Mesangial cell (primary cell): ENCODE measurements at places on chromosomes 6 and 20. TPM values are rescaled to one million over a fixed set of nuclear protein-coding genes. Genes with fewer than 3 reads are reported as not detected.

Gene DNAAF9
- 4.7 and 13.1 TPM in 2 replicates for total RNA-seq

Gene SLC17A1
- 0.25 TPM in 1 of 2 replicates, not detected in the other for total RNA-seq

Gene HCK
- total RNA-seq: not detected in 2 replicates

Gene CST7
- total RNA-seq: not detected in 2 replicates

Gene BTN1A1
- total RNA-seq: 0.16 TPM in 1 of 2 replicates, not detected in the other

Gene HSD17B8
- 17.4 and 30.6 TPM in 2 replicates for total RNA-seq

Gene FOXS1
- 2.3 and 15.2 TPM in 2 replicates for total RNA-seq

Gene SAPCD1
- 1.0 and 5.7 TPM in 2 replicates for total RNA-seq

Gene ANKRD66
- not detected in 2 replicates for total RNA-seq

Gene FAM209B
- total RNA-seq: not detected in 2 replicates

Gene HSPA1L
- 0.16 and 0.76 TPM in 2 replicates for total RNA-seq

Gene CALHM6
- total RNA-seq: 1.6 and 2.6 TPM in 2 replicates

Gene BTNL2
- total RNA-seq: not detected in 2 replicates

Gene TNNC2
- total RNA-seq: not detected in 2 replicates

Gene TRIM10
- not detected in 2 replicates for total RNA-seq

Gene RIOK1
- total RNA-seq: 7.5 and 10.4 TPM in 2 replicates

Gene KHDC1L
- 0.33 TPM in 1 of 2 replicates, not detected in the other for total RNA-seq

Gene ABHD16B
- total RNA-seq: not detected in 2 replicates

Gene SLC22A16
- total RNA-seq: 2.3 TPM in 1 of 2 replicates, not detected in the other

Gene PTGIS
- total RNA-seq: 0.98 and 8.9 TPM in 2 replicates

Gene RBPJL
- total RNA-seq: not detected in 2 replicates

Gene TREM2
- total RNA-seq: not detected in 2 replicates

Gene KCNQ5
- 0.89 and 2.9 TPM in 2 replicates for total RNA-seq

Gene WFDC5
- total RNA-seq: not detected in 2 replicates

Gene GATA5
- total RNA-seq: not detected in 2 replicates

Gene EPHA7
- total RNA-seq: 1.1 and 26.4 TPM in 2 replicates

Gene FAM162B
- total RNA-seq: not detected in 2 replicates

Gene GLP1R
- not detected in 2 replicates for total RNA-seq

Gene PRPH2
- 0.33 and 0.51 TPM in 2 replicates for total RNA-seq

Gene CRISP2
- total RNA-seq: under 0.01 and 0.16 TPM in 2 replicates

Gene CD40
- 18.3 and 37.3 TPM in 2 replicates for total RNA-seq

Gene PAK5
- total RNA-seq: not detected in 2 replicates

Gene PRICKLE4
- 0.65 and 1.3 TPM in 2 replicates for total RNA-seq

Gene SLC44A4
- total RNA-seq: 1.9 TPM in 1 of 2 replicates, not detected in the other

Gene F13A1
- total RNA-seq: under 0.01 and 0.16 TPM in 2 replicates

Gene IL20RA
- 1.1 and 1.8 TPM in 2 replicates for total RNA-seq

Gene TFAP2B
- 0.16 and 1.0 TPM in 2 replicates for total RNA-seq

Gene PTCHD4
- 0.33 and 1.8 TPM in 2 replicates for total RNA-seq

Gene MSH5
- total RNA-seq: 9.3 and 17.6 TPM in 2 replicates

Gene ENPP3
- 0.13 TPM in 1 of 2 replicates, not detected in the other for total RNA-seq

Gene MCUR1
- total RNA-seq: 12.9 and 13.7 TPM in 2 replicates

Gene MEP1A
- total RNA-seq: not detected in 2 replicates

Gene GTF3C6
- 22.7 and 31.3 TPM in 2 replicates for total RNA-seq

Gene ABCC10
- 23.5 and 32.1 TPM in 2 replicates for total RNA-seq

Gene CLVS2
- 0.16 TPM in 1 of 2 replicates, not detected in the other for total RNA-seq

Gene ME1
- 7.6 and 14.3 TPM in 2 replicates for total RNA-seq

Gene SLC35D3
- not detected in 2 replicates for total RNA-seq

Gene SNAP91
- total RNA-seq: 0.89 TPM in 1 of 2 replicates, not detected in the other

Gene TGIF2
- 15.0 and 30.0 TPM in 2 replicates for total RNA-seq

Gene PRSS35
- total RNA-seq: 0.16 and 1.1 TPM in 2 replicates

Gene MMUT
- 6.0 TPM in 2 replicates for total RNA-seq

Gene CPNE5
- total RNA-seq: under 0.01 and 0.13 TPM in 2 replicates
